ENCODE measurements at places on chromosomes 5 and 9.

GRCh38 chr5:66306844-66307315 is 162.8 kb downstream of the SREK1 start:
- H3K4me3 ChIP-seq: no peak overlapping the region
- H3K27me3 ChIP-seq: peaks cover 10% of the 10 kb centered on the region
- no peak for DNase-seq
- H3K36me3 ChIP-seq: no peaks in the 10 kb centered on the region
- no peak overlapping the region for H3K27ac ChIP-seq
- H3K4me1 ChIP-seq: no peaks in the 10 kb centered on the region

GRCh38 chr9:88173378-88173999 is 35.2 kb upstream of the SPATA31C2 start:
- no peak overlapping the region for H3K27ac ChIP-seq
- H3K4me1 ChIP-seq: no peaks in the 10 kb centered on the region
- no peak overlapping the region for H3K4me3 ChIP-seq

DNA sequence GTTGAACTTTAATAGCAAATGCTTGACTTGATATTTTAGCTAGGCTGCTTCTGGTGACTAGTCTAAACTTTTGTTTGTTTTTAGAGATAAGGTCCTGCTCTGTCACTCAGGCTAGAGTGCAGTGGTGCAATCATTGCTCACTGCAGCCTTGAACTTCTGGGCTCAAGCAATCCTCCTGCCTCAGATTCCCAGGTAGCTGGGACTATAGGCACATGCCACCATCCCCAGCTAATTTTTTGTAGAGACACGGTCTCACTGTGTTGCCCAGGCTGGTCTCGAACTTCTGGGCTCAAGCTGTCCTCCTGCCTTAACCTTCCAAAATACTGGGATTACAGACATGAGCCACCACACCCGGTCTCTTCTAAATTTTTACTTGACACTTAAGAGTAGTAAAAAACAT is 20.7 kb downstream of the CDC37L1 start:
- peaks cover 25% of the 10 kb centered on the region for H3K36me3 ChIP-seq
- H3K4me3 ChIP-seq: no peak overlapping the region
- no peak for DNase-seq
- H3K27ac ChIP-seq: no peak overlapping the region
- H3K4me1 ChIP-seq: peaks cover 4% of the 10 kb centered on the region

DNA sequence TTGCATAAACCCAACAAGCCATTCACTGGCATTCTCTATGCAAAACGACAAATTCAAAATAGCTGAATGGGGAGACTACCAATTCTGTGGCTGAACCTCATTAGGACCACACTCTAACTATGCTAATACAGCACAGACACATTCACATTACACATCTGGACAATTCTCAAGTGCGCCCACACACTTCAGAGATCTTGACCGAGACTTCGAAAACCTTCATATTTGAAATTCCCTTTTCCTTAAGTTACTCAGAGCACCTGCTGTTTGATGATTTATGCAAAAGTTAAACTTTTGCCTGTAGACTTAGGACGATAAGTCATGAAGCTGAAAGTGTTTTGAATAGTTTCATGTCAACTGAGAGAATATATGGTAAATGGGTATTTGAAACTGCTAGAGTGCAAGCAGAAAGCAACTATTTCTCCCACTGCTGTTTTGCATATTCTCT is 111.9 kb downstream of the FBN2 start:
- no peak overlapping the region for H3K27ac ChIP-seq
- no peaks in the 10 kb centered on the region for H3K4me1 ChIP-seq
- no peaks in the 10 kb centered on the region for H3K27me3 ChIP-seq
- no peak for DNase-seq
- H3K4me3 ChIP-seq: no peak overlapping the region

- DNase-seq: peak; percentile 97
- H3K4me1 ChIP-seq: peaks cover 87% of the 10 kb centered on the region
- H3K36me3 ChIP-seq: no peaks in the 10 kb centered on the region
- H3K4me3 ChIP-seq: peak overlapping the region; percentile 54
These were observed 18.7 kb upstream of the RHOBTB3 start for GRCh38 chr5:95712347-95712958.

- no peak overlapping the region for H3K27ac ChIP-seq
- DNase-seq: no peak
- no peak overlapping the region for H3K4me3 ChIP-seq
- H3K27me3 ChIP-seq: no peaks in the 10 kb centered on the region
These were observed 14.0 kb upstream of the PWWP2A start for GRCh38 chr5:160133071-160133917.

- H3K27ac ChIP-seq: no peak overlapping the region
- DNase-seq: no peak
- no peaks in the 10 kb centered on the region for H3K36me3 ChIP-seq
- no peaks in the 10 kb centered on the region for H3K27me3 ChIP-seq
- H3K4me1 ChIP-seq: peaks cover 6% of the 10 kb centered on the region
- no peak overlapping the region for H3K4me3 ChIP-seq
These were observed 42.6 kb upstream of the GFPT2 start for GRCh38 chr5:180395540-180396274.

- no peak overlapping the region for H3K4me3 ChIP-seq
- H3K36me3 ChIP-seq: no peaks in the 10 kb centered on the region
- H3K27ac ChIP-seq: no peak overlapping the region
- no peaks in the 10 kb centered on the region for H3K27me3 ChIP-seq
- DNase-seq: no peak
These were observed 8.5 kb downstream of the PTGS1 start for GRCh38 chr9:122379340-122379739.

DNA sequence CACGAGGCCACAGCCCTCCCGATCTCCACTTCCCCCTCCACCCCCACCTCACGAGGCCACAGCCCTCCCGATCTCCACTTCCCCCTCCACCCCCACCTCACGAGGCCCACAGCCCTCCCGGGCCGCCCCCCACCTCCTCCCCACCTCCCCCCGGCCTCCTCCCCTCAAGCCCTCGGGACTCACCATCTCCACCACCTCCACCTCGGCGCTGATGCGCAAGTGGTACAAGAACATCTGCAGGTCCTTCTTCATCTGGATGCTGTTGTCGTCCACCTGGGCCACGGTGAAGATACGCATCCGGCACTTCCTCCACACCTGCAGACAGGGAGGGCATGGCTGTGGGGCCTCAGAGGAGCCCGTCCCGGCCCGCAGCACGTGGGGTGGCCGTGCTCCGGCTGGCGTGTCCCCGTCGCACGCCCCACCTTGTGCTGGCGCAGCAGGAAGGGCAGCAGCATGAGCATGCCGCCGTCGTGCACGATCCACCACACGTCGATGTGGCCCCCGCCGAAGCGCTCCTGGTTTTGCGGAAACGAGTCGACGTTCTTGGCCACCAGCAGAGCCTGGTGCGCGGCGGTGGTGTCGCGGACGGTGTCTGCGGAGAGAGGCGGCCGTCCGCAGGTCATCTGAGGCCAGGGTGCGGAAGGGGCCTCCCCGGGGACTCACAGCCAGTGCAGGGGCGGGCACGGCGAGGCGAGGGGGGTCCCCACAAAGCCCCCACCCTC is 48.0 kb downstream of the SLC12A7 start:
- H3K4me1 ChIP-seq: no peaks in the 10 kb centered on the region
- DNase-seq: no peak

GRCh38 chr9:111386386-111386785 is 56.4 kb upstream of the OR2K2 start:
- H3K27me3 ChIP-seq: no peaks in the 10 kb centered on the region
- H3K4me3 ChIP-seq: no peak overlapping the region
- DNase-seq: no peak
- peaks cover 14% of the 10 kb centered on the region for H3K36me3 ChIP-seq
- no peak overlapping the region for H3K27ac ChIP-seq
- no peaks in the 10 kb centered on the region for H3K4me1 ChIP-seq

- H3K27me3 ChIP-seq: no peaks in the 10 kb centered on the region
- no peak overlapping the region for H3K27ac ChIP-seq
- DNase-seq: no peak
These were observed 630.3 kb upstream of the CDH18 start for GRCh38 chr5:20618340-20618739.

GRCh38 chr9:133514460-133515239 is 10.1 kb downstream of the MYMK start:
- no peak overlapping the region for H3K27ac ChIP-seq
- H3K4me3 ChIP-seq: no peak overlapping the region
- DNase-seq: no peak
- no peaks in the 10 kb centered on the region for H3K27me3 ChIP-seq
- peaks cover 3% of the 10 kb centered on the region for H3K4me1 ChIP-seq

DNA sequence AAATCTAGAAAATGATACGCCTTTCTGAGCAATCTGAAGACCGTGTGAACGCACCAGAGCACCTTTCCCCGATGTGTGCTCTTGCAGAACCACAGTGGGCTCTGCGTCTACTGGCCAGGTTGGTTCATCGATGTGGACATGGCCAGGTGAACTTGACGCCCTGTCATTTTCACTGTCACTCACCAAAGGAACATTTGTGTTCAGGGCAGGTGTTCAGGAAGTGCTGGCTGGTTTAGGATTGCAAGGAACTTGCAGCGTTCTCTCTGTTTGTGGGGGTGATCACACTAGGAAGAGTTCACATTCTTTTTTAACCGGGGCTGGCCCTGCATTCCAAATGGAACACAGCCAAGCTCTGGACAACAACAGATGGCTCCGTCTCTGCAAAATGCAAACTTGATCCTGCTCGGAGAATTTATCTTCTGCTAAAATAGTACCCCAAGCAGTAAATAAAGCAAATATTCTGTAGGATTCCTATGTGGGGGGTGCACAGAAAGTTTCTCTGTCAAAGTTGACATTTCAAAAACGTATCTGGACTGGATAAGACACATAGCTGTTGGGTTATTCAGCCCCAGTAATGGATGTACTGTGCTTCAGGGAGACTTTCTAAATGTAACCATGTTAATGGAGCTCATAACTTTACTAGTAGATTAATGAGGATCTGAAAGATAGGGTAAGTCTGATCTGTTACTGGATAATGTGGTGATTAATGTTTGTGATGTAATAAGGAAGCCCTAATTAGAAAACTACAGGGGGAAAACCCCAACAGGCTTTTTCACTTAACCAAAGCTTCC is 45.7 kb upstream of the FANCC start:
- H3K4me1 ChIP-seq: no peaks in the 10 kb centered on the region
- no peaks in the 10 kb centered on the region for H3K27me3 ChIP-seq
- no peak for DNase-seq
- no peaks in the 10 kb centered on the region for H3K36me3 ChIP-seq
- H3K27ac ChIP-seq: no peak overlapping the region

DNA sequence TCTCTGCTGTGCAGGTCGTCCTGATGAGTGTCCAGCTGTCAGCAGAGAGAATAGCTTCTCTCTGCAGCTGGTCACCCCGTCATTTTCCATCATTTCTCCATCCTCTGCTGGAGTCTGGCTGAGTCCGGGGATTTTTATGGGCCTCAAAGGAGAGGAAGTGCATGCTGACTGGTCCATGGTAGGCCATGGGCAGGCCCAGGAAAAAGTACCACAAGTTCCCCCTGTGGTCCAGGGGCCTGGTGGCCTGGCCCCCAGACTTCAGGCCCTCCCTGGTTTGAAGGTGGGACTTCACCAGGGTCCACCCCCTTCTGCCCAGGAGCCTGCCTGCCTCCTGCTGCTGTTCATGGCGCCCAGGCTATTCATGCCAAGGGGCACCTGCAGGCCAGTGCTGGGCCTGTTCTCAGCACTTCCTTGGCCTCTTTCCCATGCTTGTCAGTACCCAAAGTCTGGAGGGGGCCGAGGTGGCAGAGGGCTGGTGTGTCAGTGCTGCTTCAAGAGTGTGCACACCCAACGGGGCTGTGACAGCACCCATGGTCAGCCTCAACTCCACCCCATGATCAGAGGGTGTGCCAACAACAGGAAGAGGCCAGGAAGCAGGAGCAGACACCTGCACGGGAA is 7.3 kb upstream of the MTMR12 start:
- no peak overlapping the region for H3K27ac ChIP-seq
- no peaks in the 10 kb centered on the region for H3K27me3 ChIP-seq
- H3K4me3 ChIP-seq: no peak overlapping the region
- H3K36me3 ChIP-seq: no peaks in the 10 kb centered on the region

GRCh38 chr5:1014781-1015221 is 6.2 kb downstream of the NKD2 start:
- peaks cover 12% of the 10 kb centered on the region for H3K4me1 ChIP-seq
- no peak overlapping the region for H3K27ac ChIP-seq
- DNase-seq: no peak
- H3K27me3 ChIP-seq: no peaks in the 10 kb centered on the region
- H3K4me3 ChIP-seq: no peak overlapping the region

- DNase-seq: no peak
- H3K36me3 ChIP-seq: no peaks in the 10 kb centered on the region
- H3K27me3 ChIP-seq: no peaks in the 10 kb centered on the region
- H3K4me1 ChIP-seq: no peaks in the 10 kb centered on the region
- no peak overlapping the region for H3K27ac ChIP-seq
These were observed 53.1 kb downstream of the MAP1B start for GRCh38 chr5:72160329-72160728.

GRCh38 chr5:1747803-1748085 is 51.9 kb downstream of the MRPL36 start:
- peaks cover 3% of the 10 kb centered on the region for H3K27me3 ChIP-seq
- no peak overlapping the region for H3K4me3 ChIP-seq
- DNase-seq: no peak
- H3K36me3 ChIP-seq: no peaks in the 10 kb centered on the region

DNA sequence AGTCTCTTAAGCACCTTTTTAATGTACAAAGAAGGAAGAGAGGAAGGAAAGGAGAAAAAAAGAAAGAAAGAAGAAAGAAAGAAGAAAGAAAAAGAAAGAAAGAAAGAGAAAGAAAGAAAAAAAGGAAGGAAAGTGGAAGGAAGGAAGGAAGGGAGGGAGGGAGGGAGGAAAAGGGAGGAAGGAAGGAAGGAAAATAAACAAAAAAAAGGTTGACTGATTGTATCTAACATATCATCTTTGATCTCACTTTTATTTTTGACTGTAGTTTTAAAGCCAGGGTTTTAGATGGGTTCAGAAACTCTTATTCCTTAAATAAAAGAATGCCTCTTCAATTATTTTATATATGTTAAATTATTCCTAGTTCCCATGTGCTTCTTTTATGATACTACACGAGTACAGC is 794.5 kb downstream of the CDH12 start:
- H3K36me3 ChIP-seq: no peaks in the 10 kb centered on the region
- no peaks in the 10 kb centered on the region for H3K27me3 ChIP-seq
- H3K27ac ChIP-seq: no peak overlapping the region
- DNase-seq: no peak

DNA sequence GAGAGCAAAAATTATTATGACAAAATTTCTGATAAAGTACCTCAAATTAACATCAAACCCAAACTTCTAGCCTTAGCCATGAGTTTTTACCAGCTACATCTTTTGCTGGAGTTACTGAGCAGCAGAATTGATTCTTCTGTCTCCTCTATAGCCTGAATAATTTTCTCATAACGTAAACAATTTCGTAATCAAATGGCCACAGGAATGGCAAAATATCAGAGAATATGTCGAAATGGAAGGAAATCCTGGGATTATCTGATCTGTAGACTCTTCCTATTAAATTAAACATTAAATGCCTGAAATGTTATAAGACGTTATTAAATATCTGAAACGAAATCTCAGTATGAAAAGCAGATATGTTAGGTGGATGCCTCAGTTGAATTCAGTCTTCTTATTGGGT is 41.1 kb downstream of the LURAP1L start:
- H3K4me3 ChIP-seq: no peak overlapping the region
- H3K4me1 ChIP-seq: peaks cover 23% of the 10 kb centered on the region
- no peak for DNase-seq
- H3K36me3 ChIP-seq: no peaks in the 10 kb centered on the region

Data from HCT116 (cell line).